ENCODE measurements at places on chromosomes 7 and 10.
A peak's percentile ranks its signal among the peaks of the same experiment; 100 is the strongest.

DNA sequence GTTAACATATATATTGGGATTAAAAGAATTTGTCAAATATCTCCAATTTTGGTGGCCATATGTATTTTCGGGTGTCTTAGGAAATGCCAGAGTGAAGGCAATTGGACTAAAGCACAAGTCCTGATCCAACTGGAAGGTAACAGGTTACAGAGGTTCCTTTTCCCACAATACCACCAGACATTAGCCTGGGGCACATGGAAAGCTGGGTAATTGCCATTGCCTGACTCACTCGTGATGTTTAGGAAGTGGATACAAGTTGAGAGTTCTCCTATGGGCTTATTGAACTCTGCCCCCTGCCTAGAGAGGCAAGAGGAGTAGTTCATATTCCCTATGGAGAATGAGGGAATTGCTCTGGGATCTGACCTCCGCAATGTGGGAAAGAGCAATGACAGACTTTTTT is 5.7 kb downstream of the DNAH11 start:
- no peak for DNase-seq

- DNase-seq = no peak
These were observed 163.3 kb downstream of the JCAD start for GRCh38 chr10:29896053-29896452.

GRCh38 chr7:95865716-95866371 is 93.5 kb downstream of the DYNC1I1 start:
- no peak for DNase-seq

- no peak for DNase-seq
These were observed 64.3 kb downstream of the GTF2IRD1 start for GRCh38 chr7:74518041-74518440.

GRCh38 chr7:83957333-83957732 is 237.3 kb downstream of the SEMA3A start:
- DNase-seq = no peak

GRCh38 chr7:2009541-2010001 is 223.2 kb downstream of the MAD1L1 start:
- DNase-seq = no peak

DNA sequence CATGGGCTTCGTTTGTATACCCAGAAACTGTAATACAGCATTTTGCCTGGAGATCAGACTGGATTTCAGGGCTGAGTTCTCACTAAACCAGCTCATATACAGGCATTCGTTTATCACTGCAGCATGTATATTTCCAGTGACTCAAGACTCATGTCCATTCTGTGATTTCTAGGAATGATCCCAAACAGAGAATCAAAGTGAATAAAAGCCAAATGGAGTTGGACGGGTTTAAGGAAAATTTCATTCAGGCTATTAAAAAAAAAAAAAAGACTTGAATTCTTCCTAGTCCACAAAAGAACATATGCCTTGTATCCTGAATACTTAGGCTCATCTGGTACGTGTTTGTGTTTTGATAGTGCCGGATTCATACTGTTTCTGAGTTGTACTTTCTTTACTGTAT is 46.8 kb downstream of the TET1 start:
- DNase-seq = no peak

DNA sequence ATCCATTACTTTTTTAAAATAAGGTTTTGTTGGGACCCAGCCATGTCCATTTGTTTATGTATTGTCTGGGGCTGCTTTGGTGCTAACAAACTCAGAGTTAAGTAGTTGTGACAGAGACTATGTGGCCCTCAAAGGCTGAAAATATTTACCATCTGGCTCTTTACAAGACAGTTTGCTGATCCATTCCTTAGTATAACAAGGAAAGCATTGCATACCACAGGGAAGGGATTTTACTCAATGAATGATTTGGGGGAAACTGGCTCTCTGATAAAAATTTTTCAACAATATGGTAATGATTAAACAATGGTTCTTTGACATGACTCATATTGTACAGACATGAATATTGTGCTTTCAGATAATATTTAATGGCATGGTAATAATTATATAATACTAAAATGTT is 738.1 kb downstream of the KCNMA1 start:
- DNase-seq = no peak

DNA sequence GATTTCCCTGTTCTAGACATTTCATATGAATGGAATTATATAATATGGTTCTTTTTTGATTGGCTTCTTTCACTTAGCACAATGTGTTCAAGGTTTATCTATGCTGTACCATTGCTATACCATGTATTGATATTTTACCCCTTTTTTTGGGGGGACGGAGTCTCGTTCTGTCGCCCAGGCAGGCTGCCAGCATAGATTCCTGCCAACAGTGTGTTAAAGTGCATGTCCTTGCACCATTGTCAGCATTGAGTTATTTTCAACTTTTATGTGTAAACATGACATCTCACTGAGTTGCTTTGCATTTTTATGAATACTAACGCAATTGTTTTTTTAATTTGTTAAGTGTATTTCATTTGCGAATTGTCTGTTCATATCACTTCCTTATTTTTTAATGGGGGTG is 4.9 kb downstream of the ABCC2 start:
- no peak for DNase-seq

GRCh38 chr7:155744971-155745683 is 67.1 kb downstream of the SHH start:
- no peak for DNase-seq

DNA sequence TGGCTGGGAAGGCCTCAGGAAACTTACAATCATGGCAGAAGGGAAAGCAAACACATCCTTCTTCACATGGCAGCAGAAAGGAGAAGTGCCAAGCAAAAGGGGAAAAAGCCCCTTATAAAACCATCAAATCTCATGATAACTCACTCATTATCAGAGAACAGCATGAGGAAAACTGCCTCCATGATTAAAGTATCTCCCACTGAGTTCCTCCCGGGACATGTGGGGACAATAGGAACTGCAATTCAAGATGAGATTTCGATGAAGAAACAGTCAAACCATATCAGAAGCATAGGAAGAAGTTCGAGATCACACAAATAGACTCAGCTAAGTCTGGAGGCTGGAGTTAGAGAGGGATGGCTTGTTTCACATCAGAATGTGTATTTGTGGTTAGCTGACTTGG is 869.4 kb upstream of the PHF14 start:
- no peak for DNase-seq

GRCh38 chr10:131430716-131431412 is 119.3 kb upstream of the TCERG1L start:
- DNase-seq = no peak

DNA sequence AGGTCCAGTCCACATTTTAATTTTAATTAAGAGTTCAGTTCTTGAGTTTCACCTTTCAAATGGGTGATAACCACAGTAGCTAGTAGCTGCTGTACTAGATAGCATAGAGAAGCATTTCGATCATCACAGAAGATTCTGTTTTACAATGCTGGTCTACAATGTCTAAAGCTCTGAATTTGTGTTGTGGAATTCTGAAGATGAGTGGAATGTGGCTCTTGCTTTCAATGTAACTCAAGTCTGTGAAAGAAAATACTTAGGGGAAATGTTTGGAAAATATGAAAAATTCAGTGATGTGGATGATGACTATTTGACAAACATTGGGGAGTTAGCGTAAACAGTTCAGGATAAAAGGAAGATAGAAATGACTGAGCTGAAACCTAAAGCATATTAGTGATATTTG is 139.4 kb downstream of the GNAT3 start:
- DNase-seq = no peak

GRCh38 chr10:71467161-71467560 is 70.4 kb downstream of the CDH23 start:
- DNase-seq = no peak

DNA sequence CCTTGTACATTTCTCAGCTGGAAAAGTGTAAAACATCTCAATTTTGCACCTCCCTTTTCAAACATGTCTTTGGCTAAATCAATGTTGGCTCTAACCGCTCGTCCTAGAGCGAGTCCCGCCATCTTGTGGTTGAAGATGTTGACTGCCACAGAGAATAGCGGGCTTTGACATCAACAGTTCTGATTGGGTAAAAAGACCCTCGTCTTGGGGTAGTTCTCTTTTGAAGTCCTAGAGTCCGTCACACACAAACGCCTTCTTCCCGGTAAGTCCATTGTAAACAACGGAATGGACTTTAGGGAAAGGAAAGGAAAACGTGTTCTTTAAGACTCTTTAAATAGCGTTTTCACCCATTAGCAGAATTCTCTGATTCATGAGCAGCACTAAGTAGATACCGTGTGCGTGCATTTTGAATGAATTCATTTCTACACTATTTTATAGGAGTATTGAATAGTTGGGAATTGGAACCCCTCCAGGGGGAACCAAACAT is 452 bp upstream of the RPP30 start:
- DNase-seq = no peak

DNA sequence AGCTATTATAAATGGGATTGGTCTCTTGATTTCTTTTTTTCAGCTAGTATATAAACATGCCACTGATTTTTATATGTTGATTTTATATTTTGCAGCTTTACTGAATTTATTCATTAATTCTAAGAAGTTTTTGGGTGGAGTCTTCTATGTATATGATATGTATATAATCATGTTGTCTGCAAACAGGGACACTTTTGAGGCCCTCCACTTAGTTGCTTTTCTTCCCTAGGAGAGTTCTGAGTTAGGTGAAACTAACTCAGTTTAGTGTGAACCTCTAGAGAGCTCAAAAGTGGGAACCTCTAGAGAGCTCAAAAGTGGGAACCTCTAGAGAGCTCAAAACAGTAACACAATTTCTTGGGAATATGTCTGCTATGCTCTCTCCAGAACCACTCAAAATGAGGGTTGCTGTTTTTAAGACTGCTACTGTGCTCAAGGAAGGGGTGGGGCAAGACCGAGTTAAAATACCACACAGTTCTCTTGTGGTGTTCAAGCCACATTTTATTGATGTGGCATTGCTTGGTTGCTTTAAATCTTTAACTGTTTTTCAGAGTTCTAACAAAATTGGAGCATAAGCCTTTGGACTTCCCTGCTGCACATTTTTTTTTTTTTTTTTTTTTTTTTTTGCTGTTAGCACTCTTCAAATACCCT is 13.2 kb downstream of the CCDC7 start:
- no peak for DNase-seq

- no peak for DNase-seq
These were observed 27.4 kb upstream of the DGKI start for GRCh38 chr7:137873979-137874777.

GRCh38 chr7:139673230-139673629 is 104.6 kb downstream of the HIPK2 start:
- no peak for DNase-seq

GRCh38 chr10:130924138-130924819 is 387.2 kb downstream of the TCERG1L start:
- peak; percentile 58 for DNase-seq

DNA sequence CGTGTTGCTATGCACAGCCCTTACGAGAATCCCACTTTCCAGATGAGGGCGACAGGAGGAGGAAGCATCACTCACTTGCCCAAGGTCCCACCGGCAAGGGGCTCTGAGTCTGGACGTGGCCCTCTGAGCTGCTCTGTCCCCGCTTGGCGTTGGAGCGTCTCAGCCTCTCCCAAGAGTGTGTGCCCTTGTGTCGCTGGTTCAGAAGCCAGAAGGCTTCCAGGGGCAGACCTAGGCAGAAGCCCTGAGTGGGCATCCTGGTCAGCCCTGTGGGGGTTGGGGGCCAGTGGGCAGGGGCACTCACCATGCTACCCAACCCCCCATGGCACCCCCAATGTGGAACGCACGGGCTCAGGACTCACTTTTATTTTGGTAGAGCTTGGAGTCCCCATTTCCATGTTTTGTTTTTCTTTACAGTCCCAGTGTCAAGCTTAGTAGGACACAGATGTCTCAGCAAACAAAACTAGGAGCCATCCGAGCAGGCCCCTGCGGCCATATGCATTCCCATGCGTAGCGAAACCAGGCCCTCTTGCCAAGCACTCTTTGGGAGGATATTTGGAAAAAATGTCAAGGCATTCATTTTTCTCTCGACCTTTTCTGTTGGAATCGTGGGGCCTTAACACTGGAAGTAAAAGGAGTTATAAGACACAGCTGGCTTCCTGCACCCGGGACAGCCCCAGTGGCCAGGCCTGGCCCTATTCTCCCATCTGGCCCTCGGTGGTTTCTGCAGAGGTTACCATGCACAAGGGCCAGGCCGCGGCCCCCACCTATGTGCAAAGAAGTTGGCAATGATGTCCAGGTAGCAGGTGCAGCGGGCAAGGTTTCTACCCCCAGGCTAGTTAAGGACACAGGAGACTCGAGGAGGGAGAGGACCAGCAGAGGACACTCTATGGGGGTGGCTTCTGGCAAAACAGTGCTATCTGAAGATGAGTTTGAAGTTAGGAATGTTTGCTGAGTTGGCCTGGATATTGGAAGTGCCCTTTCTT is 97.0 kb downstream of the LHPP start:
- no peak for DNase-seq

DNA sequence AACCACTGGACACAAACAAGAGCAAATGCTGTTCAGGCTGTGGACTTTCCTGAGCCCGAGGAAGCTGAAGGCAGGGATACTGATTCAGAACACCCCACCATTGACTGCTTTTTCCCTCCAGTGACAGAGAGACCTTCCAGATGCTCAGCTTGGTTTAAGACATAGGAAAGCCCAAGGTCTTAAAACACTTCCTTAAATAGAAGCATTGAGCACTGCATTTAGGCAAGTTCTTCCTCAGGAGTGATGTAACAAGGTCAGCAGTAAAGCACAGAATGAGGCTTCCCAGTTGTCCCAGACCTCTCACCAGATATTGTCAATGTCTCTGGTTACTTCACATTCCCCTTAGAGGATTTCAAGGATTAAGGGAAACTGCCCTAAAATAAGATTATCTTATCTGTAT is 19.6 kb upstream of the CDCA7L start:
- no peak for DNase-seq

DNA sequence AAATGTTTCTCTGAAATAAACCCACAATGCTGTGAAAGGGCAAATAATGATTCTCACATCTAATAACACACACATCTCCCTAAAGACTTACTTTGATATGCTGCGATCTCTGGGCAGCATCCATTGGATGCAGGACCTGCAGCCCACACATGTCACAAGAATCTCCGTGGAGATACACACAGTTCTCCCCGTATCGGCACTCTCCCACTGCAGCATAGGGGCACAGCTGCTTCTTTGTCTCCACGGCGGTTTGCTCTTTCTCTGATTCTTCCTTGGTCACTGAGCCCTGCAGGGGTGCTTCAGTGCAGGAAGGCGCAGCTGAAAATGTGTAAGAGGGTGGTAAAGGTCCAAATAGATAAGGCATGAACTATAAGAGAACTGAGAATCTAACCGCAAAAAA is 20.4 kb downstream of the MKRN1 start:
- DNase-seq = no peak

DNA sequence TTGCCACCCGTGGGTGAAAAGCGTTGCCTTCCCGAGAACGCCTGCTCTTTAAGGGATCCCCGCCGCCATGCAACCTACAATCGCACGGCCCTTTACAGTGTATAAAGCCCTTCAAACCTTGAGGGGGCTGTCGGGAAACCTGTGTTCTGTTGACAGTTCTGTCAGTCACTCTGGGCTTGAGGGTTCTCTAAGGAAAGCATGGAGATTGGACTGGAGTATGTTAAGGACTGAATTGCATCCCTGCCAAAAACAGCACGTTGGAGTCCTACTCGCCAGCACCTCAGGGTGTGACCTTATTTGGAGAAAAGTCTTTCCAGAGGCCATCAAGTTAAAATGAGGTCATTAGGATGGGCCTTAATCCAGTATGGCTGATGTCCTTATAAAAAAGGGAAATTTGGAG is 70.6 kb downstream of the PFKFB3 start:
- DNase-seq = no peak

All from renal cortex interstitium (tissue), 15 donors.